T47D (cell line): ENCODE measurements at places on chromosomes 7 and 10.

DNA sequence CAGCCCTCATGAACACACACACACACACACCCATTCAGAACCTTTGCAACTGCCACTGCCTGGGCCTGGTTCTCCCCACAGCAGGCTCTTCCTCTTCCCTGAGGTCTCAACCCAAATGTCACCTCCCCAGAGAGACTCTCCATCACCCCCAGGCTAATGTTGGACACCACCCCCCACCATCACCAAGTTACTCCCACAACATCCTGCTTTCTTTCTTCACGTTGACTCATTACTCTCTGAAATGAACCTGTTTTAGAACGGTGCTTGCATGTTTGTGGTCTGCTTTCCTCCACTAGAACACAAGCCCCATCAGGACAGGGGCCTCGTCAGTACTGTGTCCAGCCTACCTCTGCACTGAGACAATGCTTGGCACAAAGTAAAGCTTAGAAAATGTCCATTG, 16.0 kb downstream of the AFAP1L2 start:
- DNase-seq: no peak

GRCh38 chr10:43126759-43127424, 11.4 kb upstream of the CSGALNACT2 start:
- no peak for DNase-seq

DNA sequence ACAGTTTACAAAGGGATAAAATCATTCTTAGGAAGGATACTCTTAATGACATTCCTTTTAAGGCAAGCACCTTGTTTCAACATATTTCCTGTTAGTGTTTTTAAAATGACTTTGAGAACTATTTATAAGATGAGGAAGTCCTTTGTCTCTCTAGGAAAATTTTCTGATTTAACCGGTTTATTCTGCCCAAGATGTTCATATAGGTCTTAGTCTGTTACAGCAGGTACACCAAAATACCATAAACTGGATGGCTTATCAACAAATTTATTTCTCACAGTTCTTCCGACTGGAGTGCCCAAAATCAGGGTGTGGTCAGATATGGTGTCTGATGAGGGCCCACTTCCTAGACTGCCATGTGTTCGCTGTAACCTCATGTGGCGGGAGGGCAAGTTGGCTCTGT, 77.9 kb downstream of the GSAP start:
- no peak for DNase-seq

DNA sequence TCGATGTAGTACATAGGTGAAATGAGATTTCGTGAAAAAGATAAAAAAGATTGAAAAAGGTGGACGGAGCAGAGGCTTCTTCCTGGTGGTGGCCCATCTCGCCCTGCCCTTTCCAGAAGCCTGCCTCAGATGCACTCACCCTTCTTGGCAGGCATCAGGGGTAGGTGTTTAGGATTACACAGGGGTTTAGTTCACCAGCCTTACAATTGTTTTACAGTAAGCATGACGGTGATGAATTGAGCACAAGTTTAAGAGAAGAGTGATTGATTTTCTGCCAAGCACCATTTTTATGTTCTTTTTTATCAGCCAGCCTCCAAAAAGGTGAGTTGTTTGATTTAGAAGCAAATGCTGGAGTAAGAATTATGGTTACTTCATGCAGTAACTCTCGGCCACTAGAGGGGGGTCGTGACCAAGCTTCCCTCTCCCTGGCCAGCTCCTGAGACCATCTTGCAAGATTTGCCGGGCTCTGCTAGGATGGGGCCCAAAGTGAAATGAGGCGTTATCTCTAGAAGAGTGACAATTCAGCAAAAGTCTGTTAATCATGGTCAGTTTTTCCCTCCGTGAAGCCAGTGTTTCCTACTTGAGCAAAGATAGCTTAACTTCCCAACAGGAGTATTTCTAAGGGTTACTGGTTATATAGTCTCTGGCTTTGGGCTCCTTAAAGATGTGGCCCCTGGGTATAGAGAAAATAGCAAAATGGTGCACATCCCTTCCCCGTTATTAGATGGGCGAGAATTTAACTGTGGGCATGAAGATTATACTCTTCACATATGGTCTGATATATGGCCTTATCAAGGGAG, 228.8 kb downstream of the BMPER start:
- DNase-seq: peak; percentile 70

DNA sequence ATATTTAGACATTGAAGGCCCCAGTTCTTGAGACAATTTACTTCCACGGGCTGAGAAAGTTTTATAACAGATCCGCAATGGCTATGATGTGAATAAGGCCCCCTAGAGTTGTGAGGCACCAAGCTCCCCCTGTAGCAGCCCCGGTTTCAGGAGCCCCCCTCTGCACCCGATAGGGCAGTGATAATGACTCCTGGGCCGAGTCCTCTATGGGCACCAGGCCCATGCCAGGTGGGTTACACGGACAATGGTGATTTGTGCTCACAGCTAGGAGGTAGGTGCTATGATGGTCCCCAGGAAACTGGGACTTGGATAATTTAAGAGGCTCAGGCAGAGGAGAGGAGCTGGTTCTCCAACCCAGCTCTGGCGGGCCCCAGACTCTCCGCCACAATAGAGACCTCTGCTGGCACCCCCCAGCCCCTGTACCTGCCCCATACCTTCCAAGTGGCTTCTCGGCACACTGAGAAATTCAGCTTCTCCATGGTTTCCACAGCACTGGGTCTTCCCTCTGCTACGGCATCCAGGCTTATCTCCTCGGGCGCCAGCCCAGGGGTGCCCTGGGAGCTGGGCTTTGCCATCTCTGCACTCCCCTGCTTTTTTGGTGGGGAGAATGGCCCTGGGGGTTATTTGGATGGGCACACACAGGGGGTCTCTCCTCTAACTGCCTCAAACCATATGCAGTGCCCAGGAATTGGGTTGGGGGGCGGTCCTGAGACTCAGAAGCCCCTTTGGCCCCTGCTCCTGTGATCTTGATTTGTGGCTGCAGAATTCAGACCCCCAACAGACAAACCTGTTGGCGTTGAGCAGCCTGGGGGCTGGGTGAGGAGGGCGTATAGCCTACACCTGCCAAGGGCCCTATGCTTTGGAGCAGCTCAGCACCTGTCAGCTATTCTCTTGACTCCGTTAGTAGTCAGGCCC, 12.2 kb upstream of the KCP start:
- no peak for DNase-seq

GRCh38 chr7:128215281-128215680, 25.8 kb upstream of the LEP start:
- no peak for DNase-seq

DNA sequence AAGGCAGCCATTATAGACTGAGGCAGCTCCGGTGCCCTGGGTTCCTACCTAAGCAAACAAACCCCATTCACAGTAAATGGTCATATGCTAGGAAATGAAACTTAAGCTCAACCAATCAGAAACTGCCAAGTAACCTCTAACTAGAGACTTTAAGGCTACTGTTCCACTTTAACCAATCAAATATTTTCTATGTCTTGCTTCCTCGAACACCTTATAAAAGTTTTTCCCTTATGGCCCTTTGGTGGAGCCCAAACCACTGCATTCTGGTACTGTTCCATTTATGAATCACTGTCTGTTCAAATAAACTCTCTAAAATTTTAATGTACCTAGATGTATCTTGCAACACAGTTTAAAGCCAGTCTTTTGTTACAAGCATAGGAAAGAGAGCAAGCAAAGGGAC, 361.1 kb downstream of the HGF start:
- no peak for DNase-seq

GRCh38 chr10:5334196-5334880, 30.4 kb upstream of the UCN3 start:
- no peak for DNase-seq

GRCh38 chr10:58322072-58322834, 12.6 kb upstream of the UBE2D1 start:
- DNase-seq: no peak

GRCh38 chr7:154598864-154599263, 404.1 kb downstream of the PAXIP1 start:
- no peak for DNase-seq
